ENCODE measurements at places on chromosomes 16 and 17.

DNA sequence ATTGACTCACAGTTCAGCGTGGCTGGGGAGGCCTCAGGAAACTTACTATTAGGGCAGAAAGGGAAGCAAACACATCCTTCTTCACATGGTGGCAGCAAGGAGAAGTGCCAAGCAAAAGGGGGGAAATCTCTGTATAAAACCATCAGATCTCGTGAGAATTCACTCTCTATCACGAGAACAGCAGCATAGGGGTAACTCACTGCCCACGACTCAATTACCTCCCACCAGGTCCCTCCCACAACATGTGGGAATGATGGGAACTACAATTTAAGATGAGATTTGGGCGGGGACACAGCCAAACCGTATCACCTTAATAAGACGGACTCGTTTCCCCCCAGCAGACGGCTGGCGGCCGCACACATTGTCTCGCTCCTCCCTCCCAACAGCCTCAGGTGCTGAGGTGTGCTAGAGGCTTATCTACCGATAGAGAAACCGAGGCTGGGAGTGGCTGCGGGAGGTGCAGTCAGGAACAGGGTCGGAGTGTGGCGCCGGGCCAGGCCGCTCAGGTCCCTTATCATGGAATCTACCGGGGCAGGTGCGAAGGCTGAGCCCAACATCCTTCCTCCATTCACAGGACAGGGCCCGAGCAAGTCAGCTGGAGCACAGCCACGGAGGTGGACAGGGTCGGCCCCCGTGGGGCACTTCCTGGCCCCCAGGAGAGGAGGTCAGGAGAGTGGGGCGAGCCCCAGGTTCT, 4.9 kb upstream of the ZG16B start:
- DNase-seq, result no peak

DNA sequence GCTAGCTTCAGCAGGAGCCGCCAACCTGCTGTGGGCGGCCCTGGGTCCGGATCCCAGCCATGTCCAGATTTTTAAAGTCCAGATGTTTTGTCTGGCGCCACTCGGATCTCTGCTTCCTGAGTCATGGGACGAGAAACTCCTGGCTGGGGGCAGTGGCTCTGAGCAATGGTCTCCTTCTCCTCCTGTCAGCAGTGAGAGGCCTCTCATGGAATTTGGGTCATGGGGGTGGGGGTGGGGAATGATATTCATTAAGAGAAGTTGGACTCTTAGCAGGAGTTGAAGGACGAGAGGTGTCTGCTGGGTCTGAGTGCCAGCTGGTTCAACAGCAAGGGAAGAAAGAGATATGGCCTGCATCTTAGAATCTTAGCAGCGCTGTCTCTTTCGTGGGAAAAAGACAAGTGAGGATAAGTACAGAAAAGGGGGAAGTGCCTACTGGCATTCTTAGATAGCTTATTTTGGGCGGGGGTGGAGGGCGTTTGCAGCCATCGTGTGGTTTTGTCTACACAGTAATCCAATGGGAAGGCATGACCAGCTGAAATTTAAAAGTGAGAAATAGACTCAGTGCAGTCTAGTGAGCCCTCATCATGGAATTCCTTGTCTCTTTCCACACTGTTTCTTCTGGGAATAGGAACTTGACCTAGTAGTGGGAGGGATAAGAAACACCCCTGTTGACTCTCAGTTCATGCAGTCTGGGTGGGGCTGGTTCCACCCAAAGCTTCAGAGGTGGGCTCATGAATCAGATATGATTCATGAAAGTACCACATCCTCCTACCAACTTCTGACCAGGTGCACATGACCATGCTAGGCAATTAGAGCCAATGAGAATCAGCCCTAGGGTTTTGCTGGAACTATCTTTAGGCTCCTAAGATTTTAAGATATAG, 80.5 kb downstream of the MYH13 start:
- peak; percentile 26 for DNase-seq

DNA sequence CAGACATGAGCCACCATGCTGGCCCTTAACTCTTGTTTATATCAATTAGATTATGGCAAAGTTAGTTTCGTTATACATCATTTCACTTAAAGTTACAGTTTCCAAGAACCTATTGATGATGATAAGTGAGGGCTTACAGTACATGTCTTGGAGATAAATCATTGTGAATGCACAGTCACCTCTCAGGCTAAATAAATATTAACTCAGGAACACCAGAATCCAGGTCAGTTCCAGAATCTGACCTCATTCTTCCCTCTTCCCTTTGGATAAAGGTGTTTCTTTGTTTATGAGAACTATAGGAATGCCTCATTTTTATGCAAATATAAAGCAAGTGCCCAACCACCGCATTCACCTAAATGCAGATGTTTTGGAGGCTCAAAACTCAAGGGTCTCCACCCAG, 48.4 kb upstream of the CRYM start:
- DNase-seq, result no peak

- DNase-seq, result no peak
These were observed 6.7 kb upstream of the MPP3 start for GRCh38 chr17:43839670-43840108.

- peak; percentile 63 for DNase-seq
These were observed 46.9 kb upstream of the HNF1B start for GRCh38 chr17:37791447-37792399.

DNA sequence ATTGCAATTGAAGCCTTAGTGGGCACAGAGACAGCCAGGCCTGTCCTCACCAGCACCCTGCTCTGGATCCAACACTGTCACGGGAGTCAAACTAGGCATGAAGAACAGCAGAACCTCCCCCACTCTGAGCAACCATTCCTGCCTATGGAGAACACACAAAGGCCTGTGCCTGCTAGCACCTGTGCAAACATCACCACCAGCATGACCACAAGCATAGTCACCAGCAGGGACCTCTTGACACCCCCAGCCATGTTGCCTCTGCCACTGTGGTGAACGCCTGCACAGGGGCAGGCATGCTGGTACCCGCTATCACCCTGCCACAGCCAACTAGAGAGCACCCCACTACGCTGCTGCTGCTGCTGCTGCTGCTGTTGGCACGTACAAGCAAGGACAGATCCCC, 51.7 kb downstream of the CMC2 start:
- no peak for DNase-seq

GRCh38 chr16:78194948-78195347, 95.5 kb downstream of the WWOX start:
- no peak for DNase-seq

- DNase-seq, result no peak
These were observed 53.9 kb downstream of the PLXDC1 start for GRCh38 chr17:39097537-39097936.

DNA sequence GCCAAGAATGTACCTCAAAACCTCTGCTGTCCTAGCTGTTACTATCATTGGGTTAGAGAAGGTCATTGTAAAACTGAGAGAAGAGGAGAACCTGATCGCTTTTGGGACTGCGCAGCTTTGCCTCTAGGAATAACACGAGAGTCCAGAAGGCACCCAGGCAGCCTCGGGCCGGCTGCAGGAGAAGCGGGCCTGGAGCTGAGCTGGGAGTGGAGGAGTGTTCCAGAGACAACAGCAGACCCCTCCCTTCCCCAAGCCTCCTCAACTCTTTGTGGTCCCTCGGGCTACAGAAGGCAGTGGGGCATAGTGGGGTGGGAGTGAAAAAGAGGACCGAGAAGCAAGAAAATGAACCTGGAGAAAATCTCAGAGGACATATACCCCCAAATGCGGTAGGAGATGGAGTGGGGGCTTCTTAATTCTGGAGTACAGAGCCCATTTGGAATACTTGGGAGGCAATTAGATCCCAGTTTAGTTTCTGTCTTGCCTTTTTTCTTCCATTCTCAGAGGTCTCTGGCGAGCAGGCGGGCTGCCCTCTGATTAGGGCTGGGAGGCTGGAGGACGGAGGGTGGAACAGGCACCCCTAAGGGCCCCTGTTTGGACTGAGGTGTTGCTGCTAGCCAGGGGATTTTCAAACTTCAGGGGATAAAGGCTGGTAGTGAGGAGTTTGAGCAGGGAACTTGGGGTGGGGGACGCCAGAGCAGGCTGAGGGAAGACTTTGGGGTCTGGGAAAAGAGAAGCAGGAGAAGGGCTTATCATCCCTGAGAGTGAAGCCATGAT, 13.3 kb upstream of the HOXB2 start:
- no peak for DNase-seq
